Pancreas (tissue), 10 donors: ENCODE measurements at places on chromosomes 4 and X.

DNA sequence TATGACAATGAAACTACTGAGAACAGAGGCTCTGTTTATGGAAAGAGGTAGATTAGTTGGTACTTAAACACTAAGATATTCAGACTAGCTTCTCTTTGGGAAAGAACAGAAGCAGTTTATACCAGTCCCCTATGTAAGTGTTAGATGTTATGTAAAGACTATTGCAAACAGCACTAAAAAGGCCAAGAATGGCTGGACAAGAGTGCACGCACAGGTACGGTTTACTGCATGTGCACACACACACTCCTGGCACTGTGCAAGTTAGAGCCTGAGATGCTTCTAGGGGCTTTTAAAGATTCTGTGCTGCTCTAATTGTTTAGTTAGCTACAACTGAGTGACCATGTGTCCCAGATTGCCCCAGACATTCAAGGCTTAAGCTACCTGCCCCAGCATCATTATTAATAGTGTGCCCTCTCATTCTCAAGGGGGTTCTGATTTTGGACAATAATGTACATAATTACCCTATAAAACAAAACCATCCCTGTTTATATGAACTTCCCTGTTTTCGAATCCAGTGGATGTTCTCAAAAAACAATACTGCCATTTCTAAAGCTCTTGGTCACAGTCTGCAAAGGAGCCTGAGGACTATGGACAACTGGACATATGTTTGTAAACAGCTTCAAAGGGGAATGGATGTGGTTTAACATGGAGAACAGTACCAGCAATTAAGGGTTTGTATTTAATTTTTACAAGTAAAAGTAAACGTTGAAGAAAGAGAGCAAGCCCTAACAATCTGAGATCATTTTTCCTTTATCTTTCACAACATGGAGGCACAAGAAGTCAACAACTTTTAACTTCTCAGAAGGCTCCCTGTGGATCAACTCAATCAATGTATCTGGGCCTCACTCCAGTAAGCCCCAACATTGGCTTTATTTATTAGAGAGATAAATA lies 2.0 kb downstream of the SETD7 start:
- DNase-seq = no peak
- H3K4me3 ChIP-seq = no peak overlapping the region
- no peaks in the 10 kb centered on the region for H3K36me3 ChIP-seq
- peaks cover 23% of the 10 kb centered on the region for H3K4me1 ChIP-seq
- H3K27ac ChIP-seq = no peak overlapping the region
- H3K27me3 ChIP-seq = no peaks in the 10 kb centered on the region

DNA sequence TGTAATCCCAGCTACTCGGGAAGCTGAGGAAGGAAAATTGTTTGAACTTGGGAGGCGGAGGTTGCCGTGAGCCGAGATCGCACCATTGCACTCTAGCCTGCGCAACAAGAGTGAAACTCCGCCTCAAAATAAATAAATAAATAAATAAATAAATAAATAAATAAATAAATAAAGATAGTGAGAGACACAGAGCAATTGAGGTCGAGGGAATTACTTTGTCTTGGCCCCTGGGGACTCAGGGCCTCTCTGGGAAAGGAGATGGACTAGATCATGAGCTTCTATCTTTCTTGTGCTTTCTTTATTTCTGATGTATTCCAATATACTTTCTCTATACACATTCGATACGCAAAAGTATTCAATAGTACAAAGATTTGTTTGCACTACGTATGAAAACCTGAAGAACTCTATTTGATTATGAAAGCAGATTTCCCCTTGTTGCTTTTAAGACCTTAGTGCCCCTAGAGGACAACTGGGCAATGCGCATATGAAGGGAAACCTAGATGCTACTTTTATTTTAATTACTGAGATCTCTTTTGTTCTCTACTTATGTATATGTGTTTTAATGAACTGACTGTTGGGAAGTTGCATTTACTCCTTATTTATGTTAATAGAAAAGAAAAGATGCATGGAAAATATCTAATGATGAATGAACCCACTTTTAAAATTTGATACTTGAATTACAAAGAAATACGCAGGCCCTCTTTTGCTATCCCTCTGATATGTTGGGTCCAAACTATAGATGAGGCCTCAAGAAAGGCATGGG lies 12.8 kb upstream of the ELOVL6 start:
- no peaks in the 10 kb centered on the region for H3K27me3 ChIP-seq
- no peak overlapping the region for H3K27ac ChIP-seq
- H3K36me3 ChIP-seq = no peaks in the 10 kb centered on the region
- DNase-seq = no peak
- no peaks in the 10 kb centered on the region for H3K4me1 ChIP-seq

DNA sequence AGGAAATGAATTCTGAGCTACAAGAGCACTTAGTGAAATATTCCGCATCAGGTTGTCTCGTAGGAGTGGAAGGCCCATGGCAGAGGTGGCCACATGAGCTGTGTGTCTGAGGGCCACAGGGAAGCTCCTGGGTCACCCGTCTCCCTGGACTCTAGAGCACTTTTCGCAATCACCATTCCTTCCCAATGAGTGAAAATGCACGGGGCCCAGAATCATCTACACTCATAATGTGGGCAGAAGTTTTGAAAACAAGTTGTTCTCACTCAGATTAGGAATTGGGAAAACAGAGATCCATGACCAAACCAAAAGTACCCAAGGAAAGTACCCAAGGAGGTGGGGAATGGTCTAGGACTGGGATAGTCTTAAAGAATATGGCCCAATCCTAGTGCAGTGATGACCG lies 94.4 kb downstream of the SCD5 start:
- no peak overlapping the region for H3K4me3 ChIP-seq
- no peaks in the 10 kb centered on the region for H3K36me3 ChIP-seq
- H3K27ac ChIP-seq = no peak overlapping the region

DNA sequence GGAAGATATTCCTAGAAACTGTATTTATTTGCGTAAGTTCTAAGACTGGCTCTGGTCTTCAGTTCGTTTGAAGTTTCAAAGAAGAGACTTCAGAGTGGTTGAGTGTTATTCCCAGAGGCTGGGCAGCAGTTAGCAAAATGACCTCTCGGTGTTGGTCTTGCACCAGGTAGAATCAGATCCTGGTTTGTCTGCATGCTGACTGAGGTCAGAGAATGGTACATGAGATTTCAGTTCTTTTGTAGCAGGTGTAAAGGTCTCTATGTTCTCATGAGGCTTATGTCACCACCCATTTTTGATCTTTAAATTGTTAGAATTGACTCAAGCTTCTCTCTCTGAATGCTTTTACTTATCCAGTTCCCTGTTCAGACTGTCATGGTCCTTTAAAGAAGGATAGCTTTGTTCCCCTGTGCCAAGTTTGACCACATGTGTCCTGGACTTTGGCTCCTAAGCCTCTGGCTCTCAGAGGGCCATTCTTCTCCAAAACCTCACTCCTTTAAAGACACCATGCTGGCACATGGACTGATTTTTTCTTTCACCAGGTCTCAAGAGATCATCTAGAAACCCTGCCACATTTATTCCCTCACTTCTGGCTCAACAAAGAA lies 355.8 kb upstream of the BOD1L1 start:
- DNase-seq = no peak
- H3K27ac ChIP-seq = no peak overlapping the region
- no peaks in the 10 kb centered on the region for H3K27me3 ChIP-seq
- peaks cover 18% of the 10 kb centered on the region for H3K4me1 ChIP-seq
- H3K4me3 ChIP-seq = no peak overlapping the region

DNA sequence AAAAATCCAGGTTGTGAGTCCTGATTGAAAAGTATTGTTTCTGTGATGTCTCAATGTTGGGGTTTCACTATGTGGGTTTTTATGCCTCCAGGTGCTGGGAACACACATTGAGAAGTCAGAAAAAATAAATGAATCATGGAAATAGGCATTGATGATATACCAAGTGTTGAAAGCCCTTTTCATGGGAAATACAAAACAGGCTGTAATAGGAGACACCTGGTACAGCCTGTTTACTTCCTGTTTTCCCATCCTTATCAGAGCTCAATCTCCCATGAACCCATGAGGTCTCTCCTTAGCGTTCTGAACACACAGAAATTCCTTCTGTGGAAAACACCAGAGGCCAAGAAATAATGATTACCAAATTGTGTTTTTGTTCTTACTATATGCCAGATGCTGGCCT lies 106.3 kb upstream of the BOD1L1 start:
- H3K4me1 ChIP-seq = no peaks in the 10 kb centered on the region
- H3K27ac ChIP-seq = no peak overlapping the region
- H3K4me3 ChIP-seq = no peak overlapping the region
- no peaks in the 10 kb centered on the region for H3K36me3 ChIP-seq
